ENCODE measurements at places on chromosomes 5 and 9.
A peak's percentile ranks its signal among the peaks of the same experiment; 100 is the strongest.

DNA sequence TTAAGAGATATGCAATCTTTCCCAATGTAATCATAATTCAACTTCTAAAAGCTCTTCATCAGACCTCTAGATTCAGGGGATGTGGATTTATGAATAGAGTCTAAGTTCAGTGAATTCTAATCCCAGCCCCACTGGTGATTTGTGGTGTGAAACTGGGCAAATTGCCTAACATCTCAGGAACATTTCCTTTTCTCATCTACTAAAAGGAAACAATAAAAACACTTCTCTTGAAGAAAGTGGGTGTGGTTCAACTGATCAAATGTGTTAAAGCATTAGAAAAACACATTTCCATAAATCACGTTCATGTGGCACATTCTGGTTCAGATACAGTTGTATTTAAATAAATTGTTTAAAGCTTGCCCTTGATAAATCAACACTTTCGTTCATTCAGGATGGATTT, 631.7 kb upstream of the CDH6 start:
- DNase-seq, result no peak

- DNase-seq, result no peak
These were observed 36.2 kb downstream of the TARS1 start for GRCh38 chr5:33476992-33477391.

DNA sequence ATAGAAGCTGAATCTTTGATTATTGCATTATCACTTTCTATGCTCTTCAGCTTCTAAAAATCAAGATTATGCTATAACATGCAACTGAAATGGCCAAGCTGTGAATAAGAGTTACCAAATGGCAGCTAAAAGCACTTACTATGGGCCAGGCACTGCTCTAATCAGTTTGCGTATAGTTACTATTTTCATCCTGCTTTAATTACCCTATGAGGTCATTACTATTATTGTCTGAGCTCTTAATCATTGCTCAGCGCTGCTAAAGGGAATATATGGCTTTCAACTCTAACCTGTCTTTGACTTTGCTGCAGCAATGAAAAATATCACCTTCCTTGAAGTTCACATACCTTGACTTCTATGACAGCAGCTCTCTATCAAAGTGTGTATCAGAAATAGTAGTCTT, 210.8 kb downstream of the TRPM3 start:
- no peak for DNase-seq

DNA sequence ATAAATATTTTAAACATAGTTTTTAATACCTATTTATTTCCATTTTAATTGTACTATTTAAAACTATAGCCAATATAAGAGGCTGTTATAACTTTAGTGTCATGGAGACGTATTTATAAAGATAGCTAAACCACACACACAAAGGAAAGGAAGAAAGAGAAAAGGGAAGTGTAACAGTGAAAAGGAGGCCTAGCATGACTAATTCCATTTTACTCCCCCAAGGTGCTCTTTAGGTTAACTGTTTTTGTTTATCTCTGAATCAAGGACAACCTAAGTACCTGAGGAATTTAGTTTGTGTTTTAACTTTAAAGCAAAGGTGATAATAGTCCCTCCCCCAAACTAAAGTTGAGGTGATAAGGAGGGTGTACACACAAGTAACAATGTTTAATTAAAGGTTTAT, 1188.9 kb upstream of the C9orf72 start:
- DNase-seq, result no peak

- DNase-seq, result no peak
These were observed 207.2 kb upstream of the DAB2 start for GRCh38 chr5:39631958-39632357.

- peak; percentile 34 for DNase-seq
These were observed 2.3 kb downstream of the HAPLN1 start for GRCh38 chr5:83718195-83718825.

DNA sequence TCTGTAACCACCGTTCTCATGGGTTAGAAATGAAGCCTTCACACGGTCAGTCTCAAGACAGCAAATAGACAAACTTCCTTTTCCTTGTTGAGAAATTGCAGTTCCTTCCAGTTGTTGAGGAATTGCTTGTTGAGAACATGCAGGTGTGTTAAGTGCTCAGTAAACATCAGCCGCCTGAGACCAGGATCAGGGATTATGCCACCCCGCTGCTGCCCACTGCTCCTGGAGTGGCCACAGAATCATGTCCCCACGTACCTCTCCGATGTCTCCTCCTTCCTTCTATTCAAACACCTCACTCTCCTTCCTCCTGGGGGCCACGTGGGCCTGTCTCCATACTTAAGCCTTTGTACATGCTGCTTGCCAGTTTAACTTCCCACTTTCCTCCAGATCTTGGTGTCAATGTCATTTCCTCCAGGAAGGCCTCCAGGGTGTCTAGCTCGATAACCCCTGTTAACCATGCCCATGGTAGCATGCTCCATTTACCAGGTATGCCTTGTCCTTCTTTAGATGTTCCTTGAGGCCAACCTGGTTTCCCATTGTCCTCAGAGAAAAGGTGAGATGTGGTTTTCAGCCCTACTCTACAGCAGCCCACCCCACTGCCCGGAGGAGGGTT, 33.8 kb upstream of the RPL26L1 start:
- DNase-seq, result no peak

- no peak for DNase-seq
These were observed 115.5 kb upstream of the RUSC2 start for GRCh38 chr9:35374436-35374835.

GRCh38 chr9:14941501-14942405, 31.5 kb upstream of the FREM1 start:
- no peak for DNase-seq

- no peak for DNase-seq
These were observed 628 bp downstream of the ATOSB start for GRCh38 chr9:35114840-35115628.

Data from AG09319 (cell line).